Smooth muscle cell of the pulmonary artery (primary cell): ENCODE measurements at places on chromosomes 7 and 10. TPM values are rescaled to one million over a fixed set of nuclear protein-coding genes. Genes with fewer than 3 reads are reported as not detected.

PVRIG gene
- total RNA-seq: not detected in 2 replicates

GIMAP6 gene
- 0.13 and 0.46 TPM in 2 replicates for total RNA-seq

NDUFB8 gene
- total RNA-seq: 136 and 148 TPM in 2 replicates

COL17A1 gene
- 0.20 and 1.1 TPM in 2 replicates for total RNA-seq

TUBB8 gene
- total RNA-seq: not detected in 2 replicates
